Activated CD8-positive, alpha-beta memory T cell treated with anti-CD3 and anti-CD28 coated beads for 1 hour (primary cell): ENCODE measurements at places on chromosomes 4 and X.

DNA sequence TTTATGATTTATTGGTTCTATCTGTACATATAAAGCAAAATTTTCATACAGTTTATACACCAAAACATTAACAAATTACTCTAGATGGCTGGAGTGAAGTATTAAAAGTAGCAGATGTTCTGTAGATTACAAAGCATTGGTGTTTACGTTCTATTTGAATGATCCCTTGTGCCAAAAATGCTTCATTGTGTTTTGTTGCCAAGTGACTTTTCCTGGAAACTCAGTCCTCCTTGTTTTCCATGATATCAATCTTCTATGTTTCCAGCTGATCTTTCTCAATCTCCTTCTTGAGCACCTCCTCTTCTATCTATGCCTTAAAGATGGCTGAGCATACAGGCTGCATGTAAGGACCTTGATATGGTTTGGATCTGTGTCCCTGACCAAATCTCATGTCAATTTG lies 263.6 kb upstream of the CTSO start:
- no peak for DNase-seq

GRCh38 chr4:123936621-123937043 lies 540.0 kb downstream of the SPRY1 start:
- DNase-seq, result no peak

- no peak for DNase-seq
These were observed 21.3 kb downstream of the CD99 start for GRCh38 chrX:2712428-2712827.

DNA sequence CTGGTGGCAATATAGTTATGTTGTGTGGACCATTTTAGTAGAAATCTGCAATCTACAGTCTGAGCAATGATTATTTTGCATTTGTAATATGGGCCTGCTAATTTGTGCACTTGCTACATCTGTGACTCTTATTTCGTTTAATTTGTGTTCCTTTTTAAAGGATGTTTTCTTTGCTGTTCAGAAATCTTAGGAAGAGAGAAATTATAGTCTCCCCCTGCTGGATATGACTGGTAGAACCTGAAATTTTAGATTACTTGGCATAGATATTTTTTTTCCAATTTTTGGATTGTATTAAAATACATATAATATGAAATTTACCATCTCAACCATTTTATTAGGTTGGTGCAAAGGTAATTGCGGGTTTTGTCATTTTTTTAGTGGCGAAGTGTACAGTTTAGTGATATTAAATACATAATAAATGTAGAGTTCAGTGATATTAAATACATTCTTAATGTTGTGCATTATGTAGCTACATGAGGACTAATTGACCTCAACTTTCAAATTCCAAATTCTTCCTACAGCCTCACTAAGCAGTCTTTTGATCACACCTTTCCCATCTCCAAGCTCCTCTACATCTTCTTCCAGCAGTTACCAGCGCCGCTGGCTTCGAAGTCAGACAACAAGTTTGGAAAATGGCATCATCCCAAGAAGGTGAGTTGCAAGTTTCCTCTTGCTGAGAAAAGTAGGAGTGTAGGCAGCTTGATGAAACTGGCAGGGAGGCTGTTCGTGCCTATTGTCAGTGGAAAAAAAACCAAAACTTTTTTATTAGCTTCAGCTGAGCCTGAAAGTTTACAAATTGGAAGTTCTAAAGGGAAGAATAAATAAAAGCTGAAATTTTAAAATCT lies 82.2 kb downstream of the FNIP2 start:
- DNase-seq, result no peak
